ENCODE measurements at places on chromosomes 7 and 10.

GRCh38 chr7:85004402-85004801 is 182.5 kb downstream of the SEMA3D start:
- DNase-seq: no peak

GRCh38 chr7:102981451-102981850 is 68.7 kb downstream of the LRRC17 start:
- DNase-seq: no peak

DNA sequence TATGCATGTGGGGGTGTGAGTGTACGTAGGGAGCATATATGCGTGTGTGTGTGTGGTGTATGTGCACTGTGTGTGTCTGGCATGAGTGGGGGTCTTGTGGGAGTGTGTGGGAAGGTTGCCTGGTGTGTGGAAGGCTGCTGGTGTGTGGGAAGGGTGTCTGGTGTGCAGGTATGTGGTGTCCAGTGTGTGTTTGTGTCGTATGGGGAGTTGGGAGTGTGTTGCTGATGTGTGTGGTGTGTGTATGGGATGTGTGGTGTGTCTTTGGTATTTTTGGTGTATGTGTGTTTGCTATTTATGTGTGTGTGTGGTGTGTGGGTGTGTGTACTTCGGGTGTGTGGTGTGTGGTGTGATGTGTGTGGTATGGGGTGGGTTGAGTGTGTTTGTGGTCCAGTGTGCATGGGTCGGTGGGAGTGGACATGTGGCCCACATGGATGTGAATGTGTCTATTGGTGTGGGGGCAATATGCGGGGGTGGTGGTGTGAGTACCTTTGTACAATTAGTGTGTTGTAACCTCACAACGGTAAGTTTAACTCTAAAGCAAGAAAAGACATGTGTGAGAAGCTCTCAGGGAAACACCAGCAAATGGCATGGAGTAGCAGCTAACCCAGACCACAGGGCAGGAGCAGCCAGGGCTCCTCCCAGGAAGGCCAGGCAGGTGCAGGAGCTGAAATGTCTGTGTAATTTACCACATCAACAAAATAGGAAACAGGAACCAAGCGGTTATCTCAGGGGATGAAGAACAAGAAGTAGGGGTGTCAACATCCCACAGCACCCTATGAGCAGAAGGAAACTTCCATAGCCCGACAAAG is 11.9 kb downstream of the ANTXRL start:
- no peak for DNase-seq

GRCh38 chr7:18087026-18087686 is 59.5 kb upstream of the PRPS1L1 start:
- no peak for DNase-seq

GRCh38 chr10:35600193-35600592 is 4.9 kb upstream of the GJD4 start:
- DNase-seq: no peak

GRCh38 chr10:43389867-43390266 is 18.4 kb downstream of the FXYD4 start:
- no peak for DNase-seq

DNA sequence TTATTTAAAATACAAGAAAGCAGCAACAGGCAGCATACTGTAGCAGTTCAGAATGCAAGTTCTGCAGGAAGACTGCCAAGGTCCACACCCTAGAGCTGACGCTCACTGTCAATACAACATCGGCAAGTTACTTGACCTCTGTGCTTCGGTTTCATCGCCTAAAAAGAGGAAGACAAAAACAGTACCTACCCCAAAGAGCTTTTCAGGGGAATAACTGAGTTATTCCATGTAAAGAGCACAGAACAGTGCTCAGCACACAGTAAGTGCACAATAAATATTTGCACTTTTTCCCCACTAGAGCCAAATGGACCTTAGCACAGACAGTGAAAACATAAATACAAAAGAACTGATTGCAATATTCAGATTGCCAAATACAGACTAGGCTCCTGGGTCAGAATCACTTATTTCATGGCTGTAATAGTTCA is 88.6 kb downstream of the USP6NL start:
- no peak for DNase-seq

DNA sequence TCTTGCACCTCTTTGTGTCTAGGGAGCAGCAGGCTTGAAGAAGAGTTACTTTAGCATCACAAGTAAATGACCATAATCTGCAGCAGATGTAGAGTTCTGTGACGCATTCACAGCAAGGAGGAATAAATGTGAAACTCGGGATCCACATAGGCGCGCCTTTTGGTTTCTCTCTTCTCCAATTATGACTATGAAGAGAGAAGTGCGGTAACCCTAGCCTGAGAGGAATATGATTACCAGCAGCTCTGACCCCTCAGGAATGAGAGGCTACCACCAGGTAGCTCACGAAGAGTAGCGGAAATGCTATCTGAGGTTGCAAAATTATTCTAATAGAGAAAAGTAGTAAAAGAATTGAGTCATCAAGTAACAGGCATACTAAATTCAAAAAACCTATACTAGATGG is 25.2 kb upstream of the DMTF1 start:
- DNase-seq: no peak

GRCh38 chr10:44376472-44377099 is 8.3 kb downstream of the CXCL12 start:
- DNase-seq: no peak

DNA sequence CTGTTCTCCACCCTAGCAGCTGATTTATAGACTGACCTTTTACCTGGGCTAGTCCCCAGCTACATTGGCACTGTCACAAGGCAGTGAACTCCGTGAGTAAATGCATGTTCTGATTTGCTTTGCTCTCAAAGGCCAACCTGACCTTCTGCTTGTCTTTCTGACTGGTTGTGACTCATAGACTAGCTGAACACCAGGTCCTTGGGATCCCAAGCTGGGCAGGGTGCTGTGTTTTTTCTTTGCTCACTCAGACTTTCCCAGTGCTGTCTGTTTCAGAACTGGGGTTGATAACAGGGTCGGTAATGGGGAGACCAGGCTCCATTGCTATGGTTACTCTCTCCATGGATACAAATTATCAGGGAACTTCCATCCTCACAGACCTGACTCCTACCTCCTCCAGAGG is 35.0 kb downstream of the EVX1 start:
- DNase-seq: no peak

DNA sequence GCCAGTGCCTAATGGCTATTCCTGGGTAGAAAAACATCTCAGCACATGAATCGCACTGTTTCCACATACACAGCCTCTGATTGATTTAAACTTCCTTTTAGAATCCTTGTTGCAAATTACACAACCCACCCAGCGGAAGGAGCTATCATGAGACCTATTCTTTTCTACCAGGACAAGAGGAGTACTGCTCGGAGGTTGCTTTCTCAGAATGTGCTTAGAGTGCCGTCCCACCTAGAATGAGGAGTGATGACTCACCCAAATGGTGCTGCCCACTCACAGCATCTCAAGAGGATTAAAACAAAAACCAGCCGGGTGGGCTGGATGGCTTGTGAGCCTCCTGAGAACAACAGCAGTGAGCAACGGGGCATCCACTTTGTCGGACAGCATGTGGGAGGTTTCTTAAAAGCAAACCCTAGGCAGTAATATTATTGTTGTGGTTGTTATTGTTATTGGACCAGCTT is 128.9 kb downstream of the DGKI start:
- DNase-seq: no peak
